Activated CD4-positive, alpha-beta T cell treated with anti-CD3 and anti-CD28 coated beads, Interleukin-2, Interleukin-4, amounts not matched to agents 100 ng/mL and 50 ng/mL, durations not matched to agents 16 hours and 8 hours (primary cell): ENCODE measurements at places on chromosomes 12 and 14.

- DNase-seq: no peak
These were observed 42.1 kb downstream of the SCARB1 start for GRCh38 chr12:124821252-124822200.

- DNase-seq: no peak
These were observed 9.6 kb downstream of the TSPAN9 start for GRCh38 chr12:3086729-3087323.

GRCh38 chr12:131528667-131529066 lies 182.2 kb upstream of the SFSWAP start:
- DNase-seq: no peak

GRCh38 chr14:71918955-71919354 lies 13.3 kb upstream of the RGS6 start:
- DNase-seq: no peak

DNA sequence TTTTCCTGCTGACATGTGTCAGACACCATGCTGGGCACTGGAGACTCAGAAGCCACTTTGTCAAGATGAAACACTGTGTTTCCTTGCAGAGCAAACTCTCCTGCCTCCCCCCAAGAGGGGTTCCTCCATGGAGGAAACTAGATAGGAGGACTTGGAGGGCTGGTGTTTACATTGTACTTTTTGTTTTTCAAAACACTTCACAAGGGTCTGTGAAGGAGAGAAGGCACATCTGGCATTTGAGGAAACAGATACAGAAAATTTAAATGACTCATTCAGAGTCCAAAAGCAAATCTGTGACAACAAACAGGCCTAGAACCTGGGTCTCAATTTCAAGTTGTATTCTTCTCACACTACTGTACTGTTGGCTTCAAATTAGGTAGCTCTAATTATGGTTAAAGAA lies 6.7 kb upstream of the CDKL1 start:
- no peak for DNase-seq

DNA sequence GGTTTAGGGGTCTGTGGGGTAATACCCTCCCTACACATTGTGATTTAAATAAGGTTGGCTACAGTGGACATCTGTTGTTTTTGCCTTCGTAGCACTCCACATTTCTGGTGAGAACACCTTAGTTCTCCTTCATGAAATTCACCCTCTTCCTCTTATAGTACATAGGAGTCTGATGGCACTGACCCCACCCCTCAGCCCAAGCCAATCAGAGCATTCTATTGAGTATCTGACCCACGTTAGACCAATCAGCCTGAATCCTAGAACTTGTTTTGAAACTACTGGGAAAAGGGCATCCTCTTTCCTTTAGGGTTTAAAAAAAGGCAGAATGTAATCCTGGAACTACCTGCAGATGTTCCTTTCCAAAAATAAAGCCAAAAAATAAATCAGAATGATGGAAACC lies 15.8 kb upstream of the LRRC9 start:
- DNase-seq: no peak

GRCh38 chr14:83764656-83765599 lies 1765.0 kb upstream of the FLRT2 start:
- DNase-seq: no peak

GRCh38 chr14:55556929-55557623 lies 22.9 kb upstream of the KTN1 start:
- no peak for DNase-seq

- DNase-seq: no peak
These were observed 15.5 kb downstream of the BCL11B start for GRCh38 chr14:99256483-99256874.

GRCh38 chr12:127081058-127081457 lies 1185.9 kb upstream of the TMEM132C start:
- no peak for DNase-seq

DNA sequence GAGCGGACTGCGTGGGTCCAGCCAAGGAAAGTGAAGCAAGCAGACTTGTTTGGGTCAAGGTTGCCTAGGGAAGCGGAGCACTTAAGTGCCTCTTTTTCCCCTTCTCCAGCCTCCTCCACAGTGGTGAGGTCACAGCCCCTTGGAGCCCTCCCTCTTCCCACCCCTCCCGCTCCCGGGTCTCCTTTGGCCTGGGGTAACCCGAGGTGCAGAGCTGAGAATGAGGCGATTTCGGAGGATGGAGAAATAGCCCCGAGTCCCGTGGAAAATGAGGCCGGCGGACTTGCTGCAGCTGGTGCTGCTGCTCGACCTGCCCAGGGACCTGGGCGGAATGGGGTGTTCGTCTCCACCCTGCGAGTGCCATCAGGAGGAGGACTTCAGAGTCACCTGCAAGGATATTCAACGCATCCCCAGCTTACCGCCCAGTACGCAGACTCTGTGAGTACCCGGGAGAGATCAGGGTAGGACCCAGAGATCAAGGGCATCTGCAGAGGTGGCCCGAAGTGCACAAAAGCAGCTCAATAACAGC lies at the start of gene TSHR:
TSS of gene TSHR (plus strand) at position 206 of the 526 bp plus-strand sequence. CDS start at position 266, 60 bp downstream.
- no peak for DNase-seq

GRCh38 chr12:3576891-3577290 lies 85.9 kb downstream of the PRMT8 start:
- no peak for DNase-seq

GRCh38 chr12:8606890-8607289 lies 5.8 kb downstream of the AICDA start:
- DNase-seq: no peak
